ENCODE measurements at places on chromosomes 2 and 18.

DNA sequence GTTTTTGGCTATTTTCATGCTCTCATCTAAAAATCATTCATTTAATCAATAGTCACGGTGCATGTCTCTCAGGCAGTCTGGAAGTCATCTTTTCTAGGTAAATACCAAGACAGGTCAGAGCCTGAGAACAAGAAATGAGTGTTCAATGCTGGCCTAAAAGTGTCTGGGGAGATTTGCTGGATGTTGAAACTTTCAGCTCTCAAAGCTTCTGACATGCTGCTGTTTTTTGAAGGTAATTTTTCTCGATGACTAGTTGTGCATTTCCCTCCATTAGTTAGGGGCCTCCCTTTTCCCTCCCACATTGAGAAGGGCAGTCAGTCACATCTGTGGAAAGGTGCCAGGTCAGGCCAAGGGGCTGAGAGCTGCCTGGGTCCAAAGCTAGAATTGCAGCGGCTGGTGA lies 115.6 kb downstream of the LPIN1 start:
- DNase-seq, result no peak

DNA sequence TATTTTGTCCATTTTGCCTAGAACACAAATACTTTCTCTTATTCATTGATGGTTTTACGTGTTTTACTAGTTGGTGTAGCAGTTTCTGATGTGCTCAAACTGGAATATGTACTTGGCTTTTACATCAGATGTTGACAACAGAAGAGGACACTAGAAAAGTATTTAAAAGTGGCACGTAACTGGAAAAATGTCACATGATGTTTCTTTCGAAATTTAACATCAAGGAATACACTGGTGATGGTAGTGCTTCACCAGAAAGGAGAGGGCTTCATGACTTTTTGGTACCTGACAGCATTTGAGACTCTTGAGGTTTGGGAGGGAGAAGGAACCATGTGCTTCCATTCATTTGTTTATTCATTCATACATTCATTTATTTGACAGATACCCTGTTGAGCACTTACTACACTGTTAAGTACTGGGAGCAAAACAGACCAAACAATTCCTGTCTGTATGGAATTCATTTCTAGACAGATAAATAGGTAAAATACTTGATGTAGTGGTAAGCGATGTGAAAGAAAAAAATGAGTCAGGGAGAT lies 1.5 kb downstream of the GIGYF2 start:
- no peak for DNase-seq

- peak; percentile 36 for DNase-seq
These were observed 96.9 kb downstream of the TGOLN2 start for GRCh38 chr2:85230679-85231467.

- DNase-seq, result no peak
These were observed 164.2 kb downstream of the VWC2L start for GRCh38 chr2:214575030-214575429.

DNA sequence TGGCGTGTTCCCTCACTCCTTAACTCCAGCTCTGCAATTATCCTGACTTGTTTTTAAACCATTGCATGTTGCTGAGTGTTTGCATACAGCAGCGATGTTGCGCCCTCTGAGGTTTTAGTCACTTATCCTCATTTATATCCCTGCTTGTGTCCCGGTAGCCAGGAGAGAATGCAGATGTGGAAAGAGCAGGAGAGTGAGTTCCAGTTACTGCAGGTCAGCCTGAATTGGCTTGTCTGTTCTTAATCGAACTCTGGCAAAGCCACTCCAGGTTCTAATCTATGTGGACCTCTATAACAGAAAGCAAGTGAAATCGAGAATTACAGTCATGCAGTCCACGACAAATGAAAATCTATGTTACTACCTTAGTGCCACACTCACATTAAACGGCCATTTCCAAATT lies 295.1 kb upstream of the REV1 start:
- DNase-seq, result no peak

DNA sequence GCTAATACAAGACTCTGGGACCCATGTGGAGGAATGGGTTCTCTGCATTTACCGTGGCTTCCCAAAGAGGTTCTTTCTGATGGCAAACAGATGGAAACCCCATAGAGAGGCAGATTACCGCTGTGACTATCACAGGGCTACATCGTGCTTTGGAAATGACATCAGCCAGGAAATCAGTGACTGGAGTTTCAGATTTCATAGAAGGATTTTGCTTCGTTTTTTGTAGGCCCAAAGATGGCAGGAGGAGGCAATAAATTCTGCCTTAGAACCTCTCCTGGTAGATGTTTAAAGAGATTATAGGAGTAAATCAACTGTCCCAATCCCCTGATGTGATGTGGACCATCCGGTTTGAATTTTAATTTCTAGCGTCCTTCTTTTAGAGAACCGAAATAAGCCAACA lies 214.1 kb downstream of the AGPS start:
- no peak for DNase-seq

DNA sequence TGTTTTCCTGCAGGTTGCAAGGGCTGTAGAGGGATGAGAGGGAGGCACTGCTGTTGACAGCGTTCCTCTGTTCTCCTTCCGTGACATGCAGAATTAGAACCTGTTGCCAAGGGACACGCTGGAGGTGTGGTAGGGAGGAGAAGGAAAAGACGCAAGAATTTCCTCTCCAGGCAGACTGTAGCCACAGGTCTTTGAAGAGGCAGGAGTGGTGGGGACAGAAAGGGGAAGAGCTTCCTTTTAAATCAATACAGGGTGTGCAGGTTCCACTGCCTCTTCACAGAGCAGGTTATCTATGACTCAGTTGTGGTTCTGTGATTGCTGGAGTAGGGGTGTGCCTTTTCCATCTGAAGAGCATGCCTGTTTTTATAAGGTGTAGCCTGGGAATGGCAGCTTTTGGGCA lies 133.0 kb downstream of the WDSUB1 start:
- no peak for DNase-seq

DNA sequence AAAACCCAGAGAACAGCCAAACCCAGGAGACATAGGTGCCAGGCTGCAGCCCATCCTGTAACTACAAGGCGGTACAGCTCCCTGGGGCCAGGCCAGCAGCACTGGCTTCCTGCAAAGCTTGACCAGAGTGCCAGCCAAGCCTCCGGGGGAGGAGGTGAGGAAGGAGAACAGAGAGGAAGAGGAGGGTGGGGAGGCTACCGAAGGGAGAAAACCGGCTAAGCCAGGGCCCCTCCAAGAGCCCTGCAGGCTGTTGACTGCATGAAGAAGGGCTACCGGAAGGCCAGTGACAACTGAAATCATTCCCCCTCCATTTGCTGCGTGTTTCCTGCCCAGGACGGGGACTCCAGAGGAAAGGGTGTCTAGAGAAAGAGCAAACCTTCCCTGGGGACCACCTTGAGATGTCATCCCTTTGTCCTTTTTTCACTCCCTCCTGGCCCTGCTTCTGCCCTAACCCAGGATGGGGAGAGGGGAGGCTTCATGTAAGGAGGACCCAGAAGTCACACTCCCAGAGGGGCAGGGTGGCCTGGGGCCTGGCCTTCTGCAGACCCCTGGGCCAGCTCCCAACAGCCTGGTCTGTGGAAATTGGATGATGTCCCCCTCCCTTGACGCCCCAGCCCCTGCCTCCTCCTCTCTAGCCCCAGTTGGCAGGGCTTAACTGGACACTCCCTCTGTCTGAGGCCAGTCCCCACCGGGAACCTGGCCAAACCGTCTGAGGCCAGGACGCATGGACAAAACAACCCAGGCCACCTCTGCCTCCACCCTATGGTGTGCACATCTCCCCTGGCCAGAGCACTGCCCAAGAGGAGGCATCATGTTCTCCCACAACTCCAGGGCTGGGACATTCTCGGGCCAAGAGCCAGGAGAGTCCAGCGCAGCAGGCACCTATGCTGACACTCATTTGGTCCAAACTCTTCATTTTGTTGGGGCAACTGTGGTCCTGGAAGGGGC lies 207.8 kb downstream of the CYP26B1 start:
- peak; percentile 6 for DNase-seq

DNA sequence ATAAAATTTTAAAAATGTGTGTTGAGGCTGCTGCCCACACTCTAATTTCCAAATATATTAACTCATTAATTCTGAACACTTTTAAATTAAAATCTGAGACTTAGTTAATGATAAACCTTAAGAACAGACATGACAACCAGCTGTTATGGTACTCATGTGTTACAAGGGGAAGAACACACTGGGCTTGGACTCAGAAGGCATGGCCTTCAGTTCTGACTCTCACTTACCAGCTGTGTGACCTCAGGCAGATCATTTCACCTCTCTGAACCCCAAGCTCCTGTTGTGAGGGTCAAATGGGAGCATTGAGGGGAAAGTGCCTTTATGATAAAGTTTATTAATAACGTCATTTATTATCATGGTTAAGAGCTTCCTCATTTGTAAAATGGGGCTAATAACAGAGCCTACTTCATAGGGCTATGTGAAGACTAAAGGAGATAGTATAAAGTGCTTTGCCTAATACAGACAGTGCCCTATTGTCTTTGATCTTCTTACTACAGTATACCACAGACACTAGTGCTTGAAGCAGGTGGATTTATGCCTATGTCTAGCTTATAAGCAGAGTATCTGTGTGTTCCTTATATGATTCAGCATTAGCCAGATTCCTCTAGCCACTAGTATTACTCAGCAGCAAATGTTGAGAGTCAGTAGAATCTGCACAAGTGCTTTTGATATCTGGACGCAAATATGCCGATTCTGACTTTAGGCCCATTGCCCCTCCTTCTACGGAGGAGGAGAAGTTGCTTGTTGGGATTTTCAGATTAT lies 99.6 kb downstream of the SGPP2 start:
- DNase-seq, result no peak

GRCh38 chr2:56015711-56016115 lies 92.1 kb upstream of the EFEMP1 start:
- DNase-seq, result peak; percentile 28

- DNase-seq, result no peak
These were observed 58.6 kb downstream of the ZEB2 start for GRCh38 chr2:144461308-144461766.

DNA sequence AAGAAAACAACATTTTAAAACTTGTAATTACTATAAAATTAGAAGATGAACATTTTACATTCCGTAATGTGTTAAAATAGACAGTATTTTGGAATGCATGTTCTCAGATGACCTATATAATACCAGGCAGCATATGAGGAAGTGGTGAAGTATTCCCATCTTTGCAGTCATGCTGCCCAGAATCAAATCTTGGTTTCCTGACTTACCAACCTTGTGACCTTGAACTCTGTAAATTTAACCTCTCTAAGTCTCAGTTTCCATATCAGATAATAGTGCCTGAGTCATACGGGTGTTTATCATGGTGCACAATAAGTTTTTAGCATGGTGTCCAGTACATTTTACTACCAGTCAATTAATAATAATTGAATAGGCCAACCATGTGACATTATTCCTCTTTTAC lies 7.3 kb upstream of the GALM start:
- no peak for DNase-seq

GRCh38 chr18:47912343-47912742 lies 18.1 kb downstream of the SMAD2 start:
- no peak for DNase-seq

- DNase-seq, result peak; percentile 56
These were observed 223.1 kb downstream of the CALCRL start for GRCh38 chr2:187224989-187225388.

GRCh38 chr2:161994761-161995520 lies 79.1 kb downstream of the DPP4 start:
- DNase-seq, result no peak

DNA sequence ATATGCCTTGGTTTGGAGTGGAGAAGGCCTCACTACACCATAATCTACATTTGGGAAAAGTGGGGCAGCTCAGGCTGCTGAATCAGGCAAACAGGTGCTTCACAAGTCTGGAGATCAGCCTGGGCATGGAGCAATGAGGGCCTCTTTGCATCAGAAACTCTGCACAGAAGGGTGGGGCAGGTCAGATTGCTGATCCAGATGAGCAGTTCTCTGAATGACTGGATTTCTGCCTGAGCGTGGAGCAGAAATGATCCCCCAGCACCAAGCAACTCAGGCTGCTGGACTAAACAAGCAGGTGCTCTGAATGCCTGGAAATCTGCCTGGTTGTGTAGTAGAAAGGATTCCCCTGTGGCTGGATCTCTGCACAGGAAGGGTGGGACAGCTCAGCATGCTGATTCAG lies 605.3 kb upstream of the ZNF804A start:
- DNase-seq, result no peak

GRCh38 chr2:53670331-53670730 lies 97.3 kb upstream of the CHAC2 start:
- DNase-seq, result no peak

GRCh38 chr2:52724585-52724984 lies 1043.0 kb upstream of the CHAC2 start:
- DNase-seq, result no peak

DNA sequence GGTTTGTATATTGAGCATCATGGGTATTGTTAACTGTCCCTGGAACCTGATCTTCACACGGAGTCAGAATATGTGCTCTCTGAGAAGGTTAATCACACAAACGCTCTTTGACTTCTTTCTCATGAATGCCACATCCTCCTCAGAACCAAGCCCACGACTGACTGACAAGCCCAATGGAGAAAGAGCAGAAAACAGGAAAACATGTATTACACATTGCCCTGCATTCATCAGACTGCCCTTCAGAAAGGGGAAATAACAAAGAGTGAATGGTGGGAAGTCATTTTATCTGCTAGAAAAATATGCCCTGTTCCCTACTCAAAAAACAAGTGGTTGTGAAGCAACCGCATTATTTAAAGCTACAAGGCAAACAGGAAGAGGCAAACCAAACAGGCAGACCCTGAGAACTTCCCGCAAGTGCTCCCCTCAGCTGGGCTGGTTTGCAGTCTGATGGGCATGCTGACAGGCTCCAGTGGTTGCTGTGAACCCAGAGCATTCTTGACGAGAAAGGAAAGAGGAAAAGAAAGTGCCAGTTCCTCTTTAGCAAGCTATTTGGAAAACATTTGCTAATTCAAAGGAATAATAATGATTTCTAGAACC lies 172.9 kb upstream of the SETBP1 start:
- no peak for DNase-seq

DNA sequence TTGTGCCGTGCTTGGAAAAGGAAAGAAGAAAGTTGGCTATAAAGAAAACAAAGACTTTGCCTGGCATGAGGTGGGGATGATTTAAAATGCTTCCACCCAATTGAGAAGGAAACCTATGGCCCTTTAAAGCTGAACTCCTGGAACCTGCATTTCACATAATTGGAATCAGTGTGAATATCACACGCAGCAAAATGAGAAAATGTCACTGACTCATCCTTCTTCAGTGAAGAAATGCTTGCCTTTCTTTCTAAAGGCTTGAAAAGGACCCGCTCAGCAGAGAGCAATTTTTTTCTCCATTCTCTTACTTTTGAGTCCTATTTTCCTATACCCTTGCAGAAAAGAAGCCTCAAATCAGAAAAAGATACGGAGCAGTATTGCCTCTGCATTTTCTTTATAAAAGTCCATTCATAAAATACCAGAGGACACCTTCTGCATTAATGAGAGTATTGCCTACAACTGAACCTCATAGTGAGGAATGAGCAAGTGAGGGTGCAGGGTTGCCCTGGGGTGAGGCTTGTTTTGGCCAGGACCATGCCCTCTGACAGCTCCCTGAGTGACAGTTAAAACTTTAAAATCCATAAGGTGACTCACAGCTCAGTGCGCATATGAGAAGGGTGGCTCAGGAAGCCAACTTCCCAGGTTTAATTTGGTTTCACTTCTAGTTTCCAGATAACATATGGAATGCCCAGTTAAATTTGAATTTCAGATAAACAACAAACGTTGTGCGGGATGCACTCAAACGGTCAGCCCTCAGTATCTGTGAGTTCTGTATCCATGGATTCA lies 191.9 kb upstream of the GYPC start:
- no peak for DNase-seq

GRCh38 chr2:108404784-108405397 lies 27.1 kb downstream of the SULT1C4 start:
- DNase-seq, result no peak

GRCh38 chr2:121768143-121768755 lies 12.8 kb downstream of the TSN start:
- DNase-seq, result no peak

GRCh38 chr2:190537765-190538164 lies 3.2 kb upstream of the NEMP2 start:
- no peak for DNase-seq
